ENCODE measurements at places on chromosomes 11 and 22.

DNA sequence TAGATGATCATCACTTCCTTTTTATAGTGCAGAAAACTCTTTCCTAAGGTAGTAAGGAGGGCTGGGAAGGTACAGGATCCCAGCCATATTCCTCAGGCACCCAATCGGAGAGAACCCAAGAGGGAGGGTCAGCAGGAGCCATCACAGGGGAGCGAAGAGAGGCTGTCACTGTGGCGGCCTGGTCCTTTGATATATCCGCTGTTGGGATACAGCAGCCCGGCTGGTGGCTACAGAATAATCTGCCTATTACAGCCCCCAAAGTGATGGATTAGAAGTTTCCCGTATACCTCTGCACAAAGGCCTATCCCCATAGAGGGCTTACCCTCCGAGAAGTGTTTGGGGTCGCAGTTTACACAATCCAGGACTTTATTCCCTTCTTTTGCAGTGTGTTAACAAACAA is 48.5 kb downstream of the OR4D9 start:
- no peak for DNase-seq

DNA sequence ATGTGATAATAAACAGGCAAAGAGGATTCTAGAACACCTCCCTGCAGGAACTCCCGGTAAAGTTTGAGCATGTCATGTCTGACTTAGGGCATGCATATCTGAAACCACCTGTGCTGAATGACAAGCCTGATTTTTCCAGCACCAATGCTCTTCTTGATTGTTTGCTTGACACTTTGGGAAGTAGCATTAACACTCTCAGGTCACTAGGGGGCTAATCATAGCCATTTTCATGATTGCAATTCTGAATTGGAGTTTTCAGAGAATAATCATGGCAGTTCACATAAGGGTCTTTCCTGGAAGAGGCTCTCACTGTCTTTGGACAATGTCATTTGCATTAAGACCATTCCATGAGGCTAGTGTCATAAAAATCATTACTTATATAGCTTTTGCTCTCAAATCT is 234.4 kb upstream of the MTNR1B start:
- DNase-seq, result no peak

- no peak for DNase-seq
These were observed 27.2 kb downstream of the RPS6KA4 start for GRCh38 chr11:64385945-64386704.

GRCh38 chr11:64245401-64245796 is 1.3 kb downstream of the PPP1R14B start:
- peak; percentile 17 for DNase-seq

GRCh38 chr11:56885177-56885576 is 103.5 kb upstream of the OR5AK2 start:
- DNase-seq, result no peak

DNA sequence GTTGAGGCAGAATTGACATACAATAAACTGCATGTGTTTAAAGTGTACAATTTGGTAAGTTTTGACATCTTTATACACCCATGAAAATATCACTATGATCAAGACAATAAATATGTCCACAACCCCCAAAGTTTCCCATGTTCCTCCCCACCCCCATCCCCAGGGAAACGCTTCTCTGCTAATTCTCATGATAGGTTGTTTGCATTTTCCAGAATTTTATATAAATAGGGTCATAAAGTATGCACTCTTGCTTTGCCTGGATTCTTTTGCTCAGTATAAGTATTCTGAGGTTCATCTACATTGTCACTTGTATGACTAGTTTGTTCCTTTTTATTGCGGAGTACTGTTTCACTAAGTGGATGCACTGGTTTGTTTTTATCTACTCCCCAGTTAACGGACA is 35.6 kb downstream of the MYEOV start:
- no peak for DNase-seq

GRCh38 chr11:1339066-1339675 is 29.7 kb upstream of the TOLLIP start:
- no peak for DNase-seq

- DNase-seq, result no peak
These were observed 4.0 kb upstream of the SGSM1 start for GRCh38 chr22:24801901-24802465.

DNA sequence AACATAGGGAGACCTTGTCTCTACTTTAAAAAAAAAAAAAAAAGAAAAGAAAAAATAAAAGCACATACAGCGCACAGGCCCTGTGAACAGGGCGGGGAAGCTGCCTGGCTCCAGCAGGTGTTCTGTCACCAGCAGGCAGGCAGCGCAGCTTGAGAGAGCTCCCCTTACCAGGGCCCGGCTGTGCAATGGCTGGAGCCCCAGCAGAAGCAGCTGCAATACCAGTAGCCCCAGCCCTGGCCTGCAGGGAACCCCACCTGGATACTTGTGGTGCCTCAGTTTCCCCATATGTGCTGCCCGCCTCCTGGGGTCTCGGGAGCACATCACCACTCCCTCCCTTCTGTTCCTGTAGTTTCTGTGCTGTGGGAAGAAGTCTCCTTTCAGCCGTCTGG is 12.3 kb downstream of the TSPAN32 start:
- DNase-seq, result no peak

GRCh38 chr11:8715501-8715900 is 32.9 kb downstream of the RPL27A start:
- no peak for DNase-seq

- DNase-seq, result no peak
These were observed 20.4 kb upstream of the LRRC55 start for GRCh38 chr11:57161351-57161750.

DNA sequence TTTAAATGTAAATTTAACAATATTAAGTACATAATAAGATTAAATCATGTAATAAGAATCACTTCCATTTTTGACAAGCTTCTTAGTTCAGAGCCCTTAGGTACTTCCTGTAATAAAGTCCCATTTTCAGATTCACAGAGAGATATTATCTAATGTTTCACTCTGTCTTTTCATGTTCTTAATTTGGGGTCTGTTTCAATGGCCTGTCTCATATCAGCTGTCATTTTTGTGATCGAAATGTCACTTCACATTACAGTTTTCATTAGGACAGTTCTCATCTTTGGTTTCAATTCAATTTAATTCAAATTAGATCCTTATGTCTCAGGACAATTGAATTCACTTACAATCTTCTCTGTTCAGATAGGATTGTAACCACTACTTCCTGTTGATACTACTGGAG is 22.6 kb upstream of the OLFML1 start:
- DNase-seq, result no peak

Data from stimulated activated CD4-positive, alpha-beta T cell treated with anti-CD3 and anti-CD28 coated beads, Interleukin-4, amount 100 ng/mL, for 4 hours (primary cell).